ENCODE measurements at places on chromosomes 3 and 15. TPM values are rescaled to one million over a fixed set of nuclear protein-coding genes. Genes with fewer than 3 reads are reported as not detected.

Gene ATP13A3
- polyA plus RNA-seq: 84.8 TPM

Gene KBTBD8
- polyA plus RNA-seq: 1.2 TPM

Gene FBXO40
- polyA plus RNA-seq: 0.02 TPM

Gene PROS1
- 42.5 TPM for polyA plus RNA-seq

GRCh38 chr15:28005004-28005527, 94.0 kb downstream of the OCA2 start:
- DNase-seq: no peak

DNA sequence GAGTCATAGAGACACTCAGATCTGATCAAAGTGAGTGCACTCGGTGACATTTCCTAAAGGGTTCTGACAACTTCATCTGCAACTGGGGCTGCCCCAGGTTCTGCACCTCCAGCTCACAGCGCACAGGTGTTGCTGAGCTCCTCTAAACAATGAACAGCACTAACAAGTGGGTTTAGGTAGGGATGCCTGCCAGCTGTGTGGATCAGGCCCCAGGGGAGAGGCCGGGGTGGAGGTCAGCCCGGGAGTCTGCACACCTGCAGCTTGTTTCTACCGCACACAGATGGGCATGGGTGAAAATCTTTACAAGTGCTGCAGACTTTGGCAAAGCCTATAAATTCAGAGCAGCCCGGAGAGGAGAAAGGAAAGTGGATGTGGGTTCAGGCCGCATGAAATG, 355 bp downstream of the FBXW12 start:
- DNase-seq: no peak

GRCh38 chr3:52123106-52123725, 31.0 kb downstream of the POC1A start:
- peak; percentile 47 for DNase-seq

- no peak for DNase-seq
Measured at GRCh38 chr3:52026041-52026440, 30.3 kb downstream of the DUSP7 start.

DNA sequence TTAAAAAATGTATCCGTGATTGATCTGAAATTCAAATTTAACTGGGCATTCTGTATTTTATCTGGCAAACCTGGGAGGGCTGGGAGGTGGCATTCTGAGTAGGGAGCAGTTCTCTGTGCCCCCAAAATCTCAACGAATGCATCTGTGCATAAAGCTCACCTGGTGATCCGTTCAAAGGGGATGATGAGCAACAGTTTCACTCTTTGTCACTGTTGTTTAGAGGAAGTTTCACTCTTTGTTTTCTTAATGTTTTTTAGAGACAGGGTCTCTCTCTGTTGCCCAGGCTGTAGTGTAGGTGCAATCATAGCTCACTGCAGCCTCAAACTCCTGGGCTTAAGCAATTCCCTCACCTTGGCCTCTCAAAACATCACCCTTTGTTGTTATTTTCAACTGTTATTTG, 186.7 kb downstream of the SSR3 start:
- no peak for DNase-seq

DNA sequence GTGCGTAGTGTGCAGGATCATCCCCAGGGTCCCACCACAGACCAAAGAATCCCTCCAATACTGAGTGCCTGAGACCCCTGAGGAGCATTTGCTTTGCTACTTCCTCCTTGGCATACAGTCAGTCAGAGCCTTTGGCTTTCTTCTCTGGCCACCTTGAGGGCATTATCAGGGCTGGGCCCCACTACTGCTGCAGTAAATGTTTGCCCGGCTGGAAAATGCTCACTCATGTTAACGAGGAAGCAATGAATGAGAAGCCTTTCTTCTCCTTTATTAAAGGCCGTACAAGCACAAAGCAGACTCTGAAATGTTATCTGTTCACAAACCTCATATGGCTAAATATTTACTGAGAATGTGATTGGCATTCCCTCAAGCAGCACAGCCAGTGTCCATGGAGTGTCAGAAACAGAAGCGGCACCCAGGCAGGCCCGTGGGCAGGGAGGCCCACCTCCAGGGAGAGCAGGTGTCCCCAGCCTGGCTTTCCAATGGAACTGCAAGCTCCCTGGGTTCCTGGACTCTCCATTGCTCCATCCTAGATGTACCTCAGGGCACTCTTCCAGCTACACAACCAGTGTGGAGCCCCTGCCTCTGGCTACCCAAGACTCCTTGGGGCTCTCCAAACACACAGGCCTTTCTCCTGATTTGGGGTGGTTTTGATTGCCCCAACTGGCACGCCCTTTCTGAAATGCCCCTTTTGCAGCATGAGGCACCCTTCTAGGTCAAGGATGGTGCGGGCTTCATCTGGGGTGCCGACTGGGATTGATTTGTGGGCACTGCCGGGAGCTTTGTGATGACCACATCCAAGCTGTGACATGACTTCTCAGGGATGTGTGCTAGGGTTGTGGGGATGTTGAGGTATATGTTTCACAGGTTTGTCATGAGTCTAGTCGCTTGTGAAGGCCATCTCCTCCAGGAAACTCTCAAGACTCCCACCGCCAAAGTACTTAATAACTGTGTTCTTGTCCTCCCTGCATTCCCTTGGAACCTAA, 195.6 kb downstream of the FAM43A start:
- DNase-seq: no peak
